ENCODE measurements at places on chromosomes 2 and 18.

- DNase-seq: no peak
These were observed 11.2 kb downstream of the STRN start for GRCh38 chr2:36954977-36955607.

DNA sequence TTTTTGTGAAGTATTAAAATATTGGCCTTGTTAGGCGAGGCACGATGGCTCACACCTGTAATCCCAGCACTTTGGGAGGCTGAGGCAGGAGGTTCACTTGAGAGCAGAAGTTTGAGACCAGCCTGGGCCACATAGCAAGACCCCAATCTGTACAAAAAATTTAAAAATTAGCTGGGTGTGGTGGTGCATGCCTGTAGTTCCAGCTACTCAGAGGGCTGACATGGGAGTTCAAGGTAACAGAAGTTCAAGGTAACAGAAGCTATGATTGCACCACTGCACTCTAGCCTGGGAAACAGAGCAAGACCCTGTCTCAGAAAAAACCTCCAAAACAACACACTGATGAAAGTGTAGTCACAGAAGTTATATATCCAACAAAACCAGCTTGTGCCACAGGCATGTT, 39.8 kb downstream of the IMPA2 start:
- DNase-seq: no peak

DNA sequence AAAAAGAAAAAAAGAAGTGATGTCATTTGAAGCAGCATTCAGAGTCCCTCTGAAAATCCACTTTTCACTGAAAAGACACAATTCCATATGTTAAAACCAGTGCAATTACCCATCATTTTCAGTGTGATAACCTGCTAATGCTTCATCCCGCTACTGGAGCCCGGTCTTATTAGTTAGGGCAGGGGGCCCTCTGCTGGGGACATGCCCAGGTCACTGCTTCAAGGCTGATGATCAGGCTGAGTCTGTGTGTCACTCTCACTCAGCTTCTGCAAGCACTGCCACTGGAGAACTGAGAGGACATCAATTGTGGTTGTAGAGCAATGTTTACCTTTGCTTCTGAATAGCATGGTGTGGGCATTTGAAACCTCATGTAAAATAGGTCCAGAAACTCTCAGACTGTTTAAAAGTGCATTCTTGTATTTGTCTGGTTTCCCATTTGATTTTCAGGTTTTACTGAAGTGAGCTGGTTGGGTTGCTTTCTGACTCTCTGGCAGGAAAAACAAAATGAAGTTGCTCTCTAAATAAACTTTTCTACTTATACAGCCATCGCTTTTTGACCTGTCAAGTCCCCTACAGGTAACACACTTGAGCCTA, 49.2 kb upstream of the NXPH2 start:
- DNase-seq: no peak

GRCh38 chr18:76619261-76619620, 124.2 kb upstream of the ZNF516 start:
- DNase-seq: no peak

DNA sequence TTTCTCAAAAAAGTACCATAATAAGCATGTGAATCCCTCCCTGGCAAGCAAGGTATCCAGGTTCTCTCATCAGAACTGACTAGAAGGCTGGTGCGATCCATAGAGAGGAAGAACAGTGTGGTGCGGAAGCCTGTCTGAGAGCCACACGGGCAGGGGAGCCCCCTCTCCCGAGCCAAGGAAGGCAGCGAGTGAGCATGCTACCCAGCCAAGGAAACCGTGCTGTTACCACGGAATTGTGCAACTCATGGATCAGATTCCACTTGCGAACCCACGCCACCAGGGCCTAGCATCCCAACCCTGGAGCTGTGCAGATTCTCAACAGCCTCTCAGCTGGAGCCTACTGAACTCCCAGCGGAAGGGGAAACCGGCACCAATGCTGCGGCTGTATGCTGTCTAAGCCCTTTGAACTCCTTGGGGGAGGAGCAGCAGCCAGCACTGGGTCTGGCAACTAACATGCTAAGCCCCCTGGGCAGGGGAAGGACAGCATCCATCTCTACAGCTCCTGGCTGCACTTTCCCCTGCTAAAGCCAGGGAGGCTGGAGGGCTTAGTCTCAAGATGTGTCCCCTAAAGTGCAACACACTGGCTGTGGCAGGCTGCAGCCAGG, 823.1 kb downstream of the EPHA4 start:
- no peak for DNase-seq

- DNase-seq: no peak
These were observed at the start of gene SERPINB10 for GRCh38 chr18:63907664-63908063. Gene SERPINB10 (plus strand): TSS chr18:63907958. CDS start chr18:63915511, 7,553 bp downstream.

DNA sequence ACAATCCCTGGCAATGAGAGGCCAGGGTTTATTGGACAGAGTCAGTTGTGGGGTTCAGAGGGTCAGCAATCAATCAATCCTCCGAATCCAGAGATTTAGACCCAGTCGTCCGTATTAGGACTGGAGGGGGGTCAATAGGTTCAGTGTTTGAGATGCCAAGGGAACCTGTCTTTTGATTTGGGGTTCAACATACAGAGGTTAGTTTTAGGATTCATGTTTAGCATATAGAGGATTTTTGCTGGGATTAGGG, 292 bp downstream of the GMPPA start:
- DNase-seq: no peak

DNA sequence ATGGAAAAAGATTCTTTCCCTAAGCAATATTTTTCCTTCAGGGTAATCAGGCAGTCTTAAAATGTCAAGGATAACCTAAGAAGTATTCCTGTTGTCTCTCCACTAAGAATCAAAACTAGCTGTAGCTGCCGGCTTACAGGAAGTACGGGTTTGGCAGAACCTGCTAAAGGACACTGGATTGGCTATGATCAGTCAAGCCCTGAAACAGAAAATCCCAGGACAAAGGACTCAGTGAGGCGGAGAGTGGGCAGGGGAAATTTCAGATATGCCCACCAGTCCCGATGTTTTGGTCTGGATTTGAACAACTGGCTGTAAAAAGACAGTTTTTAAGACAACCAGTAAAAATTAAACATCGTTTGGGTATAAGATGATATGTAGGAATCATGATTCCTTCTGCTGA, 155.7 kb downstream of the HDAC4 start:
- no peak for DNase-seq

- no peak for DNase-seq
These were observed 195.4 kb upstream of the HDAC4 start for GRCh38 chr2:239596253-239596652.

DNA sequence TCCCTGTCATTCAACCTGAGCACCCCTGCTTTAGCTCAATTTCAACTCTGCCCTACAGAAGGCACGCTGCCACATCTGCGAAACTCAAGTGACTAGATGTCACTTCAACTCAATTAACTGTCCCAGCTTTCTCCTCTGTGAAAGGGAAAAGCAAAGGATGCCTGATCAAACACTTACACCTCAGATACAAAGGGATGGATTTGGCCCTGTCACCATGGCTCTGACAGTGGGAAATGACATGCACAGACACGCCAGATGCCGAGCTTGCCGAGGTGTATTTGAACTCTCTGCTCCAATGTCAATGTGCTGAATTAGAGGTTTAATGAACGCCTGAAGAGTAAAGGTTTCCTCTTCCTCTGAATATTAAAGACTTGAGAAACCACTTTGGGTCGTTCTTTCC, 481.1 kb downstream of the CBLN2 start:
- no peak for DNase-seq

- DNase-seq: no peak
These were observed 14.3 kb downstream of the KCNH7 start for GRCh38 chr2:162824304-162824703.

GRCh38 chr2:39491653-39492052, 54.6 kb upstream of the MAP4K3 start:
- no peak for DNase-seq

- DNase-seq: no peak
These were observed 249.0 kb upstream of the ID2 start for GRCh38 chr2:8432706-8433336.

GRCh38 chr2:174774886-174775285, 10.6 kb upstream of the CHRNA1 start:
- no peak for DNase-seq

DNA sequence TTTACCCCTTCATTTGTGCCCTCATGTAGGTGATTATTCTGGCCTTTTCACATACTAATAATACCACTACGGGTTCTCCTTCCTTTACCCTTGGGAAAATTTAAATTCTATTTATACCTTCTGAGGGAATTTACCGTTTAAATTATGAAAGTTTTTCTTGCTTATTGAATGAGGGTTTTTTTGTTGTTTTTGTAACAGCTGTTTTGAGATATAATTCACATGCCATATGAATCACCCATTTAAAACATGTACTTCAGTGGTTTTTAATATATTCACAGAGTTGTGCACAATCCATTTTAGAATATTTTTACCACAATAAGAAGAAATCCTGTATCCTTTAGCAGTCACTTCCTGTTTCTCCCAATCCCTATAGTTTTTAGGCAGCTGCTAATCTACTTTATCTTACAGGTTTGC, 54.7 kb downstream of the EML4 start:
- DNase-seq: no peak

GRCh38 chr2:59018737-59019136, 777.6 kb upstream of the FANCL start:
- DNase-seq: no peak

- no peak for DNase-seq
These were observed 188.4 kb upstream of the GYPC start for GRCh38 chr2:126467367-126468054.

DNA sequence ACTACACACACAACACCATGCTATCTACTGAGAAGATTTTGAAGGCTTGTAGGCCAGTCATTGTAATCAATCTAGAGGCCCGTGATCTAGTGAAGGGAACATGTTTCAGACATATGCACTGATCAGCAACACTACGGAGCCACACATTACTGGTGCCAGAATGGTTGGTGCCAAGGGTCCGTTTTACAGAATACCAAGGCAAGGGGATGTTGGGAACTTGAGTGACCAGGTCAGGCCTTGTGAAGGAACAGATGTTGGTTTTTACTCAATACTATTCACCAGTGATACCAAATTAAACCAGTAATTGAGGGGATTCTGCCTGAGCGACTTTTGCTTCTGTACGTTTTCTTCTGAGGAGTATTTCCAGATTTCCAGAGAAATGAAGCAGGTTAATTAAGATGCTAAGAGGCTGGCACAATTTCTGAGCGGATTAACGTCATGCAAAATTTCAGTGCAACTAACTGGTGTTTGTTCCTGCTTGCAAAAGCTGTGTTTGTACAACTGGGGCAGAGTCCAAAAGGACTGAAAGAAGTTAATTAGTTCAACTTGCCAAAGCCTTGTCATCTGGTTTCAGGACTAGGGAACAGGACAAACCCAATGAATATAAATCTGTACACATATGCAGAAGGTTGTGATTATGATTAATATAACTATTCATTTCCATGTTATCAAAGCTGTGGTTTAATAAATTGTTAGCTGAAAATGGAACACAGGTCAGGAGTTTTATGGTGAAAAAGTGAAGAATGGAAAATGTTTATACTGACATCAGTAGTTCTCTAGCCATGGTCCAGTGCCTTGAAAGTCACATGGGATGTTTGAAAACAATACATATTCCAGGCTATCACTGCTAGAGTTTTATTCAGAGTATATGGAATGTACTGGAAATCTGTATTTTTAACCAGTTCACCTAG, 432.1 kb upstream of the DCC start:
- DNase-seq: no peak

GRCh38 chr2:135586148-135586547, 54.9 kb downstream of the R3HDM1 start:
- no peak for DNase-seq

DNA sequence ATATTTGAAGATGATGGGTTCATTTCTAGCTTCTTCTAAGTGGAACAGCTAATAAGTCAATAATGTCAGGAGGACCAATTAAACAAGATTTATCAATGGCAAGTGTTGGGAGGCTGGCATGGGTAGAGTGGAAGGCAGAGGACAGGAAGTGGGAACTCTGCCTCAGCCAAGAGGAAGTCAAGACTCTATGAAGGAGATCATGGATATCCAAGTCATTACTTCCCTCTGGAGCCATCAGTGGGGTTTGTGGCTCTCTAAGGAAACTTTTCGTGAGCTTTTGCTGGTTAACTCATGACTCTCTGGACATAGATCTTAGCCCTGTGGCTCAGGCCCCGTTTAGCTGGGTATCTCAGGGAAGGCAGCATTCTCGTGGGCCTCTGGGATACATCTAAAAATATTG, 410.4 kb upstream of the ID2 start:
- no peak for DNase-seq

DNA sequence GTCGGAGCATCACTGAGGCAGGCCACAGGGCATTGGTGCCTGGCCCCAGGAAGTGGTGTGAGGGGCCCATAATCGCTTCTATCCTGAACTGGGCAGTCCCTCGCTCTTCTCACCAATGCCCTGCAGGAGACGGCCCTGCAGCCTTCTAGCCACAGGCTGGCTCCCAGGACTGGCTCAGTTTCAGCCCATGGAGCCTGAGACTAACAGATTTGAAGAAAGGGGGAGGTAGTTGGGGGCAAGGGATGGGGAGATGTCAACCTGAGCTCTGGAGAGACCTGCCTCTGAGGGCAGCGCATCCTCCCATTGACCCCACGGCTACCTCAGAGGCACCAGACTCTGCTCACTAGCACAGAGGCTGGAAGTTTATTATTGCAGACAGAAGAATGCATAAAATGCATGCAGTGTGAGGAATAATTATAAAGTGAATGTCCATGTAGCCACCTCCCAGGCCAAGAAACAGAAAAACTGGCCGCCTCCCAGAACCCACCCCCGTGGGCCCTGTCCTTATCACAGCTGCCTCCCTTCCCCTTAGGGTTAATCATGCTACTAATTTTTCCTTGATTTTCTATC, 1.4 kb downstream of the TOGARAM2 start:
- no peak for DNase-seq

- no peak for DNase-seq
These were observed 36.6 kb downstream of the FEZ2 start for GRCh38 chr2:36561237-36561944.

- DNase-seq: no peak
These were observed 1.2 kb upstream of the BCL11A start for GRCh38 chr2:60554646-60555065.

- DNase-seq: no peak
These were observed 23.6 kb upstream of the PDCL3 start for GRCh38 chr2:100539221-100539620.

- DNase-seq: no peak
These were observed 135.8 kb upstream of the HAAO start for GRCh38 chr2:42928161-42928691.

GRCh38 chr2:234157817-234158588, 107.5 kb downstream of the SPP2 start:
- DNase-seq: no peak

DNA sequence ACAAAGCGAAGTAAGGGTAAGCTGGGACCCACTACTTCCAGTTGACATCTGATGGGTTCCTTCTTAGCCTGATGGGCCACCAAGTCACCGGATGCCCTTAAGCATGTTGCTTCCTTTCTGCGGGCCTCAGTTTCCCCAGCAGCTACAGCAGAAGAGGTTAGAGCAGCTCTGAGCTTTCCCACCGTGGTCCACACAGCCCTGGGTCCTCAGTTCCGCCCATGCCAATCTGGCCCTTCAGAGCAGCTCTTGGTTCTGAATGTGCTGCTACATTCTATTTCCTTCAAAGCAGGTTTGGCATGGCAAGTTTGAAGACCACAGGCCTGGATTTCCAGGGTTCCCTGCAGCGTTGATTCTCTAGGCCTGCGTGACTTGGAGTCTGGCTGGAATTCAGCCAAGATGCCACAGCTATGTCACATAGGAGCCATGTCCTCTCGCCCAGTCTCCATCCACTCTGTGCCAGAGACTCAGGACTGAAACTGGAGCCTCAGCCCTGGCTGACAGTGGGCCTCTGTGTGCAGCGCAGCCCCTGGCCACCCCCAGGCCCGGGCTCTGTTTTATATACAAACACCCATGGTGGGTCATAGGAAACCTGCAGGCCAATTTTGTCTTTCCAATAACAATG, 79.6 kb downstream of the TFCP2L1 start:
- DNase-seq: no peak
